ENCODE measurements at places on chromosomes 12 and 14.

- DNase-seq = no peak
These were observed 64.1 kb downstream of the SYNE3 start for GRCh38 chr14:95452176-95452892.

DNA sequence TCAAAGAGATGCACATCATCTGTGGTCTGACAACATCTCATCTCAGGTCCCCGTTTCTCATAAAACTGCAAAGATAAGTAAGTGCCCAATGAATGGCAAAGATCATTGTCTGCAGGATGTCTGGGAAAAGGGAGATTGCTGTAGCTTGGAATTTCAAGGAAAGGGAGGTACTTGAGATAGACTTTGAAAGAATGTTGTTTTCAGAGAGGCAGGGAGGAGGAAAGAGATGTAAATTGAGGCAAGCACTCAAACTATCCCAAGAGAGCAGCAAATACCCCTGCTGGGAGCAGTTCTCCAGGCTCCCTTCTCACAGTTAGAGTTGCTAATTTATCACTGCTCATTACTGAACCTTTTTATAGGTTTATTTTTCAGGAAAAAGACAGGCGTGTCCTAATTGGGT, 107.1 kb downstream of the MYRFL start:
- DNase-seq = no peak

- DNase-seq = no peak
These were observed 18.8 kb downstream of the SLC35F4 start for GRCh38 chr14:57847096-57847495.

GRCh38 chr12:61531195-61531594, 729.0 kb upstream of the USP15 start:
- no peak for DNase-seq

- no peak for DNase-seq
These were observed 2.8 kb downstream of the TNS2 start for GRCh38 chr12:53052419-53053217.

GRCh38 chr12:93365616-93366405, 11.9 kb upstream of the NUDT4 start:
- no peak for DNase-seq

DNA sequence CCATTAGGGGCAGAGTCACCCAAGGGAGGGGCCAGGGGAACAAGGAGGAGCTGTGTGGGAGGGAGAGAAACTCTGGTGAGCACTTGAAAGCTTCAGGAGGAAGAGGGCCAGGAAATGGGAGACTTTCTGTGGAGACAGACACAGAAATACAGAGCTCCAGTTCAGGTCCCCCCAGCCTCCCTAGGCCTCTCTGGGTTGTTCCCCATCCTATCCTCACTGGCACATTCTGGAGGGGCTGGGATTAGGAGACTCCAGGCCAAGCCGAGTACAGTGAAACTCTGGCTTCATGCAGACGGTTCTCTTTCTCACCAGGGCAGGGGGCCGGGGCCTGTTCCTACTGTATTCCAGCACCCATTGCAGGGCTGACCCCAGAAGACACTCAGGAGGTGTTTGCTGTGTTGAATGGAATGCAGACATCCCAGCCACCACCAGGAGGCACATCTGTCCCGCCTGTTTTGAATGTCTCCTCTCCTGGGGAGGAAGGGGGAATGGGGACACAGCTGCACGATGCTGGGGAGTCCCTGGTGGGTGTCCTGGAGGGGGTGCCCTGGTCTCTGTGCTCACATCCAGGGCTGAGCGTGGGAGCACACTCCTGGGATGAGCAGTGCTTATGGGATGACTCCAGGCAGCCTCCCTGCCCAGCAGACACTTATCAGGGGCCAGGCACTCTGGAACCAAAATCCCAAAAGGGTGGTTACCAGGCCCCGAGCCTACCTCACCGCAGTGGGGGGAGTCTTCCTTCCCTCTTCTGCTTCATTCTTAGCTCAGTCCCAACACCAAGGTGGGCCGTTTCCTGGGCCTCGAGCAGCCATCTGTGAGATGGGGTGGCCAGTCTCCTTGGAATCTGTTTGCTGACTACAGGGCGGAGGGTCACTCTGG, 5.5 kb upstream of the KRT84 start:
- no peak for DNase-seq

- no peak for DNase-seq
These were observed 82.0 kb downstream of the BTG1 start for GRCh38 chr12:92063641-92064040.

- DNase-seq = no peak
These were observed 2.2 kb upstream of the PTHLH start for GRCh38 chr12:27974735-27975221.

DNA sequence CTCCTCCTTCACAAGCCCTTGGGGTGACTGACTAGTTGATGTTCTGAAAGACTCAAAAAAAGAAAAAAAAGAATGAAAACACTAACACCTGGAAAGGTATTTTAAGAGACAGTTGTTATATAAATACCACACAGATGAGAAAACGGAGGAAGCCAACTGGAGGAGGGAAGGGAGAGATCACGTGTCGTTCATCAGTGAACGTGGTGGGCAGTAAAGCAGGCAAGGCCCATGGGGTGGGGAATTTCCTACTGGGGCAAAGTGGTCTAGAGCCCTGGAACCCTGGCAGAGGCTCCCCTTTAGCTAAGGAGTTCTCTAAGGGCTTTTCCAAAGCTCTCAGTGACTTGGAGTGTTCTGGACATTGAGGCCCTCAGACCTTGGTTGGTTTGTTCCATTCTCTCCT, 169.7 kb downstream of the CALM1 start:
- DNase-seq = no peak

- no peak for DNase-seq
These were observed 438.4 kb upstream of the OR4E1 start for GRCh38 chr14:22112004-22112403.

- DNase-seq = no peak
These were observed 397.6 kb downstream of the BCAT1 start for GRCh38 chr12:24551163-24551786.

DNA sequence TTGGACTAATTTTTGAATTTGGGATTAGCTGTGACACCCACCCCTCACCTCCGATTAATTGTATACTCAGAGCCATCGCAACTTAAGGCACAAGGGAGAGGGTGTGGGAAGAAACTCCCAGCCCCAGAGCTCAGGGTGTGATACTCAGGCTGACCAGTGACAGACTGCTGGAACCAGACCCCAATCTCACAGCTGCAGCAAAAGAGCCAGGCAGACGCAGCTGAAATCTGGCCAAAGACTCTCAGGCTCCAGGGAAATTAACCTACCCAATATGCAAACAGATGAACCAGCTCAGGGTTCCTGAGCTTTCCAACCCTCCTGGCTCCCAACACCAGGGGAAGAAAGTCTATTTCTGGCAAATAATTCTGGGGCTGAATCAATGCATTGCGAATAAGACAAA, 30.5 kb downstream of the ANAPC7 start:
- DNase-seq = no peak

DNA sequence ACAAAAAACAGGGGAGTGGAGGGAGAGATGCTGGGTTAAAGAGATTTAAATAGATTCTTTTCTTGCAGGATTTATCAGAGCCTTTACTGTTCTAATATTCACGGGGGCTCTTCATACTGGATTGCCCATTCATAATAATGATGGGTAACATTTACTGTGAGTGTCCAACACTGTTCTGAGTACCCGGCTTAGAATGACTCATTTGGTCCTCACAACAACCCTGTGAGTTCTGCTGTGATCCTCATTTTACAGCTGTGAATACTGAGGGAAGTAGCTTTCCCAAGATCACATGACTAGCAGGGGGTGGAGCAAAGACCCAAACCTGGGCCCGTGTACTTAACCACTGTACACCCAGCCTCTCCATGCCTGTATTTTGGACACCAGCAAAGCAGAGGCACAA, 113.4 kb downstream of the NT5DC3 start:
- DNase-seq = no peak

DNA sequence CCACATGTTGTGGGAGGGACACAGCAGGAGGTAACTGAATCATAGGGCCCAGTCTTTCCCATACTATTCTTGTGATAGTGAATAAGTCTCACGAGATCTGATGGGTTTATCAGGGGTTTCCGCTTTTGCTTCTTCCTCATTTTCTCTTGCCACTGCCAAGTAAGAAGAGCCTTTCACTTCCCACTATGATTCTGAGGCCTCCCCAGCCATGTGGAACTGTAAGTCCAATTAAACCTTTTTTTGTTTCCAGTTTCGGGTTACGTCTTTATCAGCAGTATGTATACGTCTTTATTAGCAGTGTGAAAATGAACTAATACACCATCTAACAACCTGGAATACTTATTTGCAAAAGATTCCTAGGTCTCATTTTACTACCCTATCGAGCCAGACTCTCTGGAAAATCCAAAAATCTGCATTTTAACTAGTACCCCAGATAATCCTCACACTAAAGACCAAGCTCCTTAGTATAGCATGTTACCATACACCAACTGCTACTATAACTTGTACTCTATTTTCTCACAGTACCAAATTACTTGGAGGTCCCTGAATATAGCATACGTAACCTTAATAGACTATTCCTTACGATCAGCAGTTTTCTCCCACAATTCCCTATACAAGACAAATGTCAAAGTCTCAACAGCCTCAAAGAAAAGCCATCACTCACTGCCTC, 11.5 kb downstream of the GTF2A1 start:
- no peak for DNase-seq

GRCh38 chr12:117664169-117664568, 302.7 kb upstream of the NOS1 start:
- no peak for DNase-seq

Data from stimulated activated CD8-positive, alpha-beta memory T cell treated with anti-CD3 and anti-CD28 coated beads, Interleukin-7, amount 100 ng/mL, for 1 hour (primary cell).